Frontal cortex (tissue), 4 donors: ENCODE measurements at places on chromosomes 3 and 15.

DNA sequence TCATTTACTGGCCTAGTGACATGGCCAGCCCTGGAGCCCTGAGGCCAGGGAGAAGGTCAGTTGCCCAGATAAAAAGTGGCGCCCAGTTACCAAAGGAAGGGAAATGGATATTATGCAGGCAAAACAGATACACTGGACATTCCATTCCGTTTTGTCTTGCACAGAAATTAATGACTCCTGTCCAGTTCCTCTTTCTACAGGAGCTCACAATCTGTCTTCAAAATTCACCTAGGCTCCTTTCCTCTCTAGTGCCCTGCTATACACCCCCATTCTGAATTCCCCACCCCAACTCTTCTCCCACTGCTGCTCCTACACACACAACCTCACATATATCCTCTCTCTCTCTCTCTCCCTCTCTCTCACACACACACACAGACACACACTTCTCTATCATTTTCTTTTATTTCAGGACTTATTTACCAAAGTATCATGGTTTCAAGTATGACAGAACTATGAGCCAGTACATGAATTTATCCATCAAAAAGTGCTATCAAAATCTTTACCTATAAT lies 229.0 kb downstream of the MAGI1 start:
- no peak for DNase-seq

DNA sequence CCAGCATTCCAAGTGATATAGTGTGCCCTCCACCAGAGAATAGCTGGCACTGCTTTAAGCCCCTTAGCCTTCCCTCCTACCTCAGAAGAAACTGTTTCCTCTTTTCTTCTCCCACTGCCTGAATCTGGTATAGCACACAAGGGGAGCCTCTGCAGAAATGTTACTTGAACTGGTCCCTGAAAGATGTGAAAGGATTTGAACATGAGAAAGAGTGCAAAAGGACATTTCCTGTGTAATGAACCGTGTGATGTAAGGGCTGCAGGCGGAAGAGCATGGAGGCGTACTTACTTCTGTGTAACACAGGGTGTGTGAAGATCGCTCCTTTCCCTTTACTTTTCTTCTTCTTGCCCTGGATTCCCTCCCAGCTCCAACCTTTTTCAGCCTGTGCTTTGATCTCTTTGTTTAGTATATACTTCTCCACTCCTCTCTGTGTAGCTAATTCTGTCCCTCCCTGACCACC lies 8.4 kb downstream of the TMOD3 start:
- DNase-seq, result no peak

DNA sequence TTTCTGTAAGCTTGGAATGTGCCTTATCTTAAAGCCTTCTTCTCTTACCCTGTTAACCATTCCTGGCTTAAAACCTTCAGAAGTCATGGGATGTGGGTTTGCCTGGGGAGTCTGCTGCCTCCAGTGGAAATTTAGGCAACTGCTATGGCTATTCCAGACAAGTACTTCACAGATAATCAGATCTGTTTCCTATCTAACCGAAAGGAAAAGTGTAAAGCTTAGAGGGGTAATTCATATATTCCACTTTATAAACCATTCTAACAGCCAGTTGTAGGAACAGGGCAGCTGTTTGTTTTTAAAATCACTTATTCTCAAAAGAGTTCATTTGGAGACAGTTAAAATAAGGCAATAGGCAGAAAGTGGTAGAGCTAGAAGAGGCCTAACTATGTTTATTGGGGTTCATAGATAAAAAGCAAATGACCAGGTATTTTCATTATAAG lies 219.9 kb downstream of the TCF12 start:
- DNase-seq, result peak; percentile 23

DNA sequence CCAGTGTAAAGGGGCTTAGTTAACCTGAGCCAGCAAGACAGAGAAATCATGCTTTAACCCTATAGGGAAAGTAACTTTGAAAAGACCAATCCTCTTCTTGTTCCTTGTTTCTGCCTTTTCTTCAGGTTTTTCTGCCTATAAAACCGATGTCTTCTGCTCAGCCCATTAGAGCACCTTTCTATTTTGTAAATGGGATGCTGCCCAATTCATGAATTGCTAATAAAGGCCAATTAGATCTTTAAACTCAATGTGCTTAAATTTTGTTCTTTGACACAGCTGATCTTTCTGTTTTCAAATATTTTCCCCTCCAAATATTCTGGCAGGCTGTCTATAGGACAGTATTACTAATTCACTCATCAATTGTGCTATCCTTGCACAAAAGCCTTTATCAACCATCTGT lies 33.8 kb upstream of the SPTSSB start:
- DNase-seq, result no peak

- no peak for DNase-seq
These were observed 57.5 kb upstream of the ZBED2 start for GRCh38 chr3:111652492-111653180.

DNA sequence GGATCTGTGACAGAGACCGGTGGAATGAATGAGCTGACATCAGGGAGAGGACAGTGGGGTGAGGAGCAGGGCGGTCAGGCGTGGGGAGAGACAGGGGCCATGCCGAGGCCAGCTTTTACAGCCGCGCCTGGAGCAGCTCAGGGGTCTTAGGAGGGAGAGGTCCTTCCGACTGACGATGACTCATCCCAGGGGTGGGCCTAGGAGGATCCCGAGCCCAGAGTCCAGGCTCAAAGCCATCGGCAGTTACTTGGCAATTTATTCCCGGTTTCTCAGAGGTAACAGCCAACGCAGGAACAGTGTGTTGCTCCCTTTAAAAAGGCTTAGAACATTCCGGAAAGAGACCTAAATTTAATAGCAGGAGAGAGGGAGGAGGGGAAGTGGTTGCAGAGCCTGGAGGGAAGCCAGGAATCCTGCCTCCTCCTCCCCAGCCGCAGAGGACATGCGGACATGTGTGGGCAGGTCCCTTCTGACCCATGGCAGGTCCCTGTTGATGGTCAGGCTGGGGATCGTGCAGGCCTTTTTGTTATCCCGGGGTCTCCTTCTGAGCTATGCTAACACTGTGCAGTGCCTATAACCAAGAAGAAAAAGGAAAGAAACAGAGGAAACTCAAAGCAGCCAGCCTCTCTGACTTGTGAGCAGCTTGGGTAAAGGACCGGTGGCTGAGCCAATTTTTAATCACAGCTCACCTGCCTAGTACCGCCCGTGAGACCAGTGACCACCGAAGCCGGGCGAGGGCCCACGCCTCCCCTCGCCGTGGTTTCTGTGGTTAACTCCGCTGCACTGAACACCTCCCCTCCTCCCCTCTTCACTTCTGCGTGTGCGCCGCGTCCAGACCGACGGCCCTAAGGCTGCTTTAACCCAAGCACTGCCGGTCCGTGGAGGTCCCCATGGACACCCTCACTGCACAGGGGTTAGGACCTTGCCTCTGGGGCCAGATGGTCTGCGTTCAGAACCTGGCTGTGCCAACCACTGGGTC lies 392.4 kb upstream of the PROK2 start:
- peak; percentile 51 for DNase-seq

DNA sequence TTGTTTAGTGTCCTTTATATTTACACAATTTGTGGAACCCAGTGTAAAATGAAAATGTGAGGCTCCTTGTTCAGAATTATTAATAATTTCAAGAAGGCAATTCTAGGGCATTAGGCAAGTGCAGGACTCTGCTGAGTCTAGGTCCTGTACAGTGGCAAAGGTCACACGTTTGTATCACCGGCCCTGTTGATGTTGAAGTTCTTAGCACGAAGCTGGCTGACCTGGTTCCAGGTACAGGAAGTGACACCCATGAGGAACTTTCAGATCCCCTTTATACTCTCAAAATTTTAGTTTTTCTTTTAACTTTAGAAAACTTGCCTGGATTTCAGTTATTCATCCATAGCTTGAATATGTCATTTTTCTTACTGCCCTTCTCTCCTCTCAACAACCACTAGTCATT lies 349.4 kb downstream of the CNTN6 start:
- no peak for DNase-seq

- DNase-seq, result no peak
These were observed 58.5 kb downstream of the ADAMTS7 start for GRCh38 chr15:78752492-78753358.

GRCh38 chr3:41338276-41338675 lies 139.0 kb downstream of the CTNNB1 start:
- DNase-seq, result no peak

GRCh38 chr15:71125831-71126450 lies 10.7 kb downstream of the THSD4 start:
- no peak for DNase-seq

GRCh38 chr15:99435113-99435695 lies 130.6 kb upstream of the MEF2A start:
- DNase-seq, result no peak

DNA sequence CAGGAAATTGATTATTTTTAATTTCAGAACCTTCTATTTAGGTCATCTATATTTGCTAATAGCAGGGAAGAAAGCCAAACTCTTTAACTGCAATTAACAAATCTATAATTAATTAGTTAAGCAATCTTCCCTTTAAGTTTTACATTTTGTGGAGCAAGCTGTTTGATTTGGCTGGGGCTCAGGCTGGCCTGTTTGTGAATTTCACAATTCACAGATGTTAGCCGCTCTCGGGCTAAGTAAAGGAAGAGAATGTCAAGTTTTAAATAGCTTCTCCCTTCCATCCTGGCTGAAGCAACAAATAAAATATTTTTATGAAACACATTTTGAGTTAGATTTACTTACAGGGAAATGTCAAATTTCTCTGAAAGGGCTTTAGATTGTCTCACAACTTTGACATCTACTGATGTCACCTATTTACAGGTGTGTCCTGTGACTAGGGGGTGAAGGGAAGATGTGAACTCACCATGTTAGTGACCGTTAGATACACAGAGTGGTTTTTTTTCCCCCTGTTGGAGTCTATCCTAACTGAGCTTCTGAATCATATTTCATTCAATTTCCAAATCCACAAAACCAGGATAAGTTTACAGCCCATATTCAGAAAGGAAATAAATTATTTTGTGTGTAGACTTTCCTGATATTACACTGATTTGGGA lies 1.3 kb upstream of the TP63 start:
- no peak for DNase-seq

GRCh38 chr3:151584566-151584965 lies 123.7 kb upstream of the IGSF10 start:
- no peak for DNase-seq

GRCh38 chr15:64460724-64461720 lies 644 bp downstream of the ZNF609 start:
- peak; percentile 64 for DNase-seq

DNA sequence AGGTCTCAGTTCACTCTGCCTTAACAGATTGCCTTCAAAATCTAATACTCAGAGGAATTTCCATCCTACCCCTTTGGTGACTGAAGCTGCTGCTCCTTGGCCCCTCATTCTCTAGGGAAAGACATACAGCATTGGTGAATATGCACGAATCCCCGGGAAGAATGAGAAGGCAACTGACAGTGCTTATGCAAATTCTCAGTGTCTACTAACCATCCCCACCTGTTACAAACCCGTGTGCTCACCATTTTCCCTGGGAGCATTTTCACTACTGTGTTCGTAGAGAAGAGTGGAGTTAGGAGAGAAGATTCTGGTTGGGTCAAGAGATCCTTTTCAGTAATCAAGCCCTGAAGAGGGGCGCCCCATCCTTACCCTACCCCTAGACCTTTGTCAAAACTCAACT lies 37.7 kb downstream of the SYNM start:
- DNase-seq, result no peak

GRCh38 chr3:15204005-15204404 lies 2.0 kb upstream of the CAPN7 start:
- no peak for DNase-seq

DNA sequence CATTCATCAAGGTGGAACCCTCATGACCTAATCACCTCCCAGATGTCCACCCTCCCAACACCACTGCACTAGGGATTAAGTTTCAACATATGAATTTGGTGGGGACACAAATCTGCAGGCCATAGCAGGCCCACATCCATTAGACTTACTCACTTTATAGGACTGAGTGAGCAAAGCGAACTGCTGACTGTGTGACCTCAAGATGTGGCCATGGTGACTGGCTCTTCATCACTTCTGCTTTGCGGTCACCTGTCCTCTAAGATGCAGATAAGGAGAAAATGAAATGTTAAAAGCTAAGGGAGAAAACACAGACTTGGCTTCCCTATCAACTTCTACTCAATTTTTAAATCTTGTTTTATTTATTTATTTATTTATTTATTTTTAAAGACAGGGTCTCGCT lies 14.5 kb upstream of the DCP1A start:
- DNase-seq, result no peak

DNA sequence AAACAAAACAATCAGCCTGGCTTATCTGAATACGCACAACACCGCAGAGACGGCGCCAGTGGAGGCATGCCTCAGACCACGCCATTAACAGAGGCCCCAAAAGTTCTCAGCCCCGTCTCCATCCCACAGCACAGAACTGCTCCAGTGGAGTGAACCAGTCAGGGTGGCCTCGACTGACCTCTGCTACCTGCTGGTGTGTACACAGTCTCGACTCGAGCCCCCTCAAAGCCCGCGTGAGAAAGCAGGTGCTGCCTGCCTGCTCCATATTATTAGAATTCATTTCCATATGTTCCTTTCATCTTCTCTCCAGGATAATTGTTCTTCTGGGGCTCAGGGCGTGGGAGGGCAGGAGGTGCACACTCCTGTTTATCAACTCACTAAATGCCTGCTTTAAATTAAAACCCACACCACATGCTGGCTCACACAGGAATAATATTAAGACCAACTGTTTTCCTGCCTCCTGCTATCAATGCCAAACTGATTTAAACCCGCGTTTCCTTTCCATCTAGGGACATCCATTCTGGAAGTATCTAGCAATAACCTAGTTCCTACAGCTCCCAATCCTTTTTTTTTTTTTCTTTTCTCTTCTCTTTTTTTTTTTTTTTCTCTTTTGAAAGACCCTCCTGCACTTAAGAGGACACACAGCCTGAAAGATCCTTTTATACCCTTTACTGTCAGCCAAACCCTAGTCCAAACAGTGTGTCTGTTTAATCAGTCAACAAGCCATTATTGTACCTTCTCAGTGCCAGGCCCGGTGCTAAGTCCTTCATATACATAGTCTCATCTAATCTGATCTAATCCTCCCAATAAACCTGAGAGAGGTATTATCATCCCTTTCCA lies 101.2 kb downstream of the TLE3 start:
- DNase-seq, result no peak

- DNase-seq, result no peak
These were observed 1.4 kb upstream of the CAMK2N2 start for GRCh38 chr3:184262764-184263179.

DNA sequence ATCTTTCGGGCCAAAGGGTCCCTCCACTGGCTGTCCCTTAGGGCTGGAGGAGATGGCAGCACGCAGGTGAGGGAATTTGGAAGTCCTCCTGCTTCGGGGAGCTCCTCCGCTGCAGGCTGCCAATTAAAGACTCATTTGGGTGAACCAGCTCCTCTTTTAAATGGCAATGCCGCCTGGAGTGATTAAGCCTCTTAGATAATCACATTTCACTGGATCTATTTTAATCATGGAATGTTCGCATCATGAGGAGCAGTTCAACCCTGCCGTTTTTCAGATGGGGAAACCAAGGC lies 117.9 kb downstream of the LIPC start:
- no peak for DNase-seq
